Central memory CD8-positive, alpha-beta T cell (primary cell): ENCODE measurements at places on chromosomes 1 and 21.

GRCh38 chr1:220803401-220804201, 16.9 kb downstream of the MTARC1 start:
- peaks cover 55% of the 10 kb centered on the region for H3K27me3 ChIP-seq
- H3K4me1 ChIP-seq = no peaks in the 10 kb centered on the region
- H3K4me3 ChIP-seq = no peak overlapping the region
- no peak overlapping the region for H3K27ac ChIP-seq
- no peaks in the 10 kb centered on the region for H3K36me3 ChIP-seq

DNA sequence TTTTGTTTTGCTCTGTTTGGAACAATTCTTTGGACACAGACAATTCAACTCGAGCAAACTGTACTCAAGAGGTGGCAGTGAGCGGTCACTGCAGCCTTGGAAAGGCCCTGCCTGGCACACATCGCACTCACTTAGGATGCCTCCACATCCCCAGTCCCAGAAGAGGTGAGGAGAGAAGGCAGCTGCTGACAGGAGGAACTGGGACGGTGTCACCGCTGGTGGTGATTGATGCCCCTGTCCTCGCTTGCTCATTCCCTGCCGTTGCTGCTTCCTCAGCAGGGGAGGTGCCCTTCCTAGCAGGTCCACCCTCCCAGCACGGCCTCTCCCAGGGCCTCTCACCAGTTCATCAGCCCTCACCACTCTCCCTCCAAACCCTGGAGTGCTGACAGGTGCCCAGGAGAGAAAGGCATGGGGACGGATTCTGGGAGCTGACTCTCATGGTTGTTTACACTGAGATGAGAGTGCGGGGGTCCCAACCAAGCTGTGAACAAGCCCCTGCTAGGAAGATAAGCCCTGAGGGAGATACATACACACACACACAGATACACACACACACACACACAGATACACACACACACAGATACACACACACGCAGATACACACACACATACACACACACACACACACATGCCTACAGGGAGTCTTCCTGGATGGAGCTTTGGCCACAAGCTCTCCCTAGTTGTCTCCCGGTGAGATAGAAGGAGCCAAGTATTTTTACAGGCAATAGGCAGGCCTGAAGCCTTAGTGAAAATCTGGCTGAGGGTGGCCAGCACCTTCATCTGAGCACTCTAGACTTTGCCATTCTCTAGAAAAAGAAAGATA, 101.1 kb downstream of the CDC7 start:
- no peak overlapping the region for H3K4me3 ChIP-seq
- no peak for DNase-seq
- peaks cover 4% of the 10 kb centered on the region for H3K4me1 ChIP-seq
- no peak overlapping the region for H3K27ac ChIP-seq

GRCh38 chr1:83561346-83561745, 437.6 kb downstream of the TTLL7 start:
- no peaks in the 10 kb centered on the region for H3K4me1 ChIP-seq
- no peaks in the 10 kb centered on the region for H3K27me3 ChIP-seq
- no peak overlapping the region for H3K4me3 ChIP-seq

DNA sequence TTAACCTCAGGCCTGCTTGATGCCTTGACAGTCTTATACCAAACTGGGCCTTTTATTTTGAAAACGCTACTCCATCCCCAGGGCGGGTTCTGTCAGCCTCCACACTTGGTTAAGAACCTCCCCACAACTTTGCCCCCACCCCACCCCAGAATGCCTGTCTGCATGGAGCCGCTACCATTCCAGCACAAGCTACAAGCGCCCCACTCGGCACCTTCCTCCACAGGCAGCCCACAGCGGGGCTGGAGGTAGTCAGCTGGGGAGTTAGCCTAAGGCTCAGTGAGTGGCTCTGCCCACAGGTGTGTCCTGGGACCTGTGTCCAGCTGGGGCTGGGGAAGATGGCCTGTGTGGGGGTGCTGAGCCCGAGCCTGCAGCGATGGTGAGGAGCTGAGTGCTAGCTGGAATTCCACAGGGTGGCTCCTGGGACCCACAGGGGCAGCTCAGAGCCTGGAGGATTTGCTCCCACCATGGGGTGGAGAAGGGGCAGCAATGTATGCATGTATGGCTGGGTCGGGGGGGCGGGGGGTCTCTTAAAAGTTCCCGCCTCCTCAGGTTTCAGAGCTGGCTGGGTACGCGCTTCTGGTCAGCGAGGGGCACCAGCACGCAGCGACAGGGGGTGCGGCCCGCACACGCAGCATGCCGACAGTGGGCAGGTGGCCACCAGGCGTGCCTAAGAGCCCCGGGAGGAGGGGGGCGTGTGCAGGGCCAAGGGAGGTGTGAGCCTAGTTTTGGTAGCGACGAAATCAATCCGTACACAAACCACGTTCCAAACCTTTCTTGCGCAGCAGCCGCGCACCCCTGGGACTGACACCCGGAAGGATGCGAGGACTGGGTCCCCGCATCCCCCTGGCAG, 917 bp downstream of the ETNK2 start:
- peak overlapping the region; percentile 72 for H3K4me3 ChIP-seq
- H3K4me1 ChIP-seq = peaks cover 6% of the 10 kb centered on the region
- peaks cover 4% of the 10 kb centered on the region for H3K36me3 ChIP-seq
- no peak for DNase-seq
- H3K27me3 ChIP-seq = peaks cover 22% of the 10 kb centered on the region

DNA sequence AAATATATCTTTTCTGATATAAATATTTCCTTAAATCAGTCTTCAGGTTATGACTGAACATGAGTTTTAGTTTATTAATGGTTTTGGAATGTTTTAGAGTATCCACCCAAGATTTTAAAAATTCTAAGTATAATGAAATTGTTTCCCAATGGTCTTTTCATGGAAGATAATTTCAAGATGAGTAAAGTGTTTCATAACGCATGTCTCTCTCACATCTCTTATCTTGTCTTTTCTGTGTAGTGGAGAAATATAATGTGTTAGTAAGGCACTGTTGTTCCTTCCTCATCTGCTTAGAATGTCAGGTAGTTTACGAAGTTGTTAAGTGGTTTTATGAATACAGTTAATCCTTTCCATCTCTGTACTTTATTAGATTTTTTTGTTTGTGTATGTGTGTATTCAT, 49.6 kb downstream of the PLA2G4A start:
- no peaks in the 10 kb centered on the region for H3K4me1 ChIP-seq
- H3K27ac ChIP-seq = no peak overlapping the region
- no peak overlapping the region for H3K4me3 ChIP-seq
- no peak for DNase-seq
- no peaks in the 10 kb centered on the region for H3K36me3 ChIP-seq
- no peaks in the 10 kb centered on the region for H3K27me3 ChIP-seq

DNA sequence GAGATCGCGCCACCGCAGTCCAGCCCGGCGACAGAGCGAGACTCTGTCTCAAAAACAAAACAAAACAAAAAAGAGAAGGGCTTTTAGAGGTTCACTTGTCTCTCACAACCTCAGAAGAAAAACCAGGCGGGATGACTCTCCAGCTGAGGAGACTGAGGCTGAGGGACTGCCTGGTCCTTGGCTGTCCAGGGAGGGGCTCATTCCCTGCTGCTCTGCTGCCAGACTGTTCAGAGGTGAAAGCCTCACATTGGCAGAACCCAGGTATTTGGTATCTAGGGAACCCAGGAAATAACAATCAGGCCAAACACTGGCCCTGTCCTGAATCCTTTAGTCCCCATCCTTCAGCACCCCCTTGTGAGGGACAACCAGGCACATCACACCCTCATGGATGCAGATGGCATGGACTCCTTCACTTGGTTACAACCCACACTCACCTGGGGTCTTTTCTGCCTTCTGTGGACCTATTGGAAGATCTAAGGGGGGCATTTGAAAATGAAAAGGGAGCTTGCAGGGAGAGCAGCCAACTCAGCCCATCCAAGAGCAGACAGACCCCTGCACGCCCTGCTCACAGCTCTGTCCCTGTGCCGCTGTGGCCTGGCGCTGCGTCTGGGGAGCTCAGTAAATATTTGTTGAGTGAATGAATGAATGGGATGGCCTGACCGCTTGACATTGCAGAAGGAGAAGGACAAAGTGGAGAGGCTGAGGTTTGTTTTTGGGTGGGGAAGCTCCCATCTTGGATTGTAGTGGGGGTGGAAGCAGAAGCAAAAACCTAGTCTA, 33.4 kb downstream of the CD247 start:
- peaks cover 94% of the 10 kb centered on the region for H3K4me1 ChIP-seq
- H3K27me3 ChIP-seq = no peaks in the 10 kb centered on the region
- peak overlapping the region; percentile 73 for H3K4me3 ChIP-seq
- DNase-seq = no peak
- H3K36me3 ChIP-seq = peaks cover 43% of the 10 kb centered on the region

- H3K4me3 ChIP-seq = no peak overlapping the region
- H3K36me3 ChIP-seq = no peaks in the 10 kb centered on the region
- H3K27me3 ChIP-seq = peaks cover 8% of the 10 kb centered on the region
- DNase-seq = no peak
Measured at GRCh38 chr1:2880086-2880485, 78.6 kb upstream of the TTC34 start.

DNA sequence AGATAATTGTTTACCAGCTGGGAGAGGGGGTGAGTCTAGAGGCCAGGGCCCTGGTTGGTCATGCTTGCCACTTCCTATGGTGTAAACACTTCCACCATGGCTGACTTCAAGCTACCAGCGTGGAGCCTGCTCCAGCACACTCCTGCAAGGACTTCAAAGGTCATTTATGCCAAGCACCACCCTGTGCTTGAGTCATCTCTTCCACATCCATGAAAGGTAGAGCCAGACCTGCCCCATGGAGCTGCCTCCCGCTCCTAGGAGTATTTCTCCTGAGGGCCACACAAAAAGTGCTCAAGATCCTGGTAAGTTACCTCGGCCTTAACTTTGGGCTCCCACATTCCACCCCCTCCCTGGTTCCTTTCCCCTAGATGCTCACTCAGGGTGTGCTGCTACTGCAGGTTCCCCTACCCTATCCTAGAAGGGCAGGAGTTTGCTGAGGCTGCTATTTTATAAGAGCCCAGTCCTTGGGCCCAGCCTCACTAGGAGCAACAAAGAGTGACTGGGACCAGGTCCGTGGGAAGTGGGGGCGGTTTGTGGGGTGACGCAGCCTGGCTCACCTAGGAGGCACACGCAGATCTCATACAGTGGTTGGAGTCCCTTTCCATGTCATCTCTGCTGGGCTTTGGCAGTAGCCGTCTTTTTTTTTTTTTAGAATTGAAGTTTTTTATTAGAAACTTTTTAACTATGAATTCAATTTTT, 2.4 kb downstream of the RAB7B start:
- peaks cover 18% of the 10 kb centered on the region for H3K27me3 ChIP-seq
- H3K4me3 ChIP-seq = no peak overlapping the region
- H3K27ac ChIP-seq = no peak overlapping the region
- no peaks in the 10 kb centered on the region for H3K4me1 ChIP-seq
- DNase-seq = no peak

GRCh38 chr1:31051611-31052010, 13.9 kb downstream of the PUM1 start:
- no peak for DNase-seq
- peaks cover 65% of the 10 kb centered on the region for H3K36me3 ChIP-seq
- no peak overlapping the region for H3K4me3 ChIP-seq
- H3K4me1 ChIP-seq = peaks cover 60% of the 10 kb centered on the region
- H3K27me3 ChIP-seq = no peaks in the 10 kb centered on the region
- no peak overlapping the region for H3K27ac ChIP-seq

- no peak overlapping the region for H3K27ac ChIP-seq
- H3K4me3 ChIP-seq = no peak overlapping the region
- H3K27me3 ChIP-seq = no peaks in the 10 kb centered on the region
- DNase-seq = no peak
Measured at GRCh38 chr1:179177182-179177581, 52.3 kb downstream of the ABL2 start.

GRCh38 chr1:230820568-230820967, 47.8 kb downstream of the C1orf198 start:
- no peak overlapping the region for H3K4me3 ChIP-seq
- DNase-seq = no peak
- peaks cover 64% of the 10 kb centered on the region for H3K27me3 ChIP-seq
- no peaks in the 10 kb centered on the region for H3K4me1 ChIP-seq
- H3K36me3 ChIP-seq = no peaks in the 10 kb centered on the region

DNA sequence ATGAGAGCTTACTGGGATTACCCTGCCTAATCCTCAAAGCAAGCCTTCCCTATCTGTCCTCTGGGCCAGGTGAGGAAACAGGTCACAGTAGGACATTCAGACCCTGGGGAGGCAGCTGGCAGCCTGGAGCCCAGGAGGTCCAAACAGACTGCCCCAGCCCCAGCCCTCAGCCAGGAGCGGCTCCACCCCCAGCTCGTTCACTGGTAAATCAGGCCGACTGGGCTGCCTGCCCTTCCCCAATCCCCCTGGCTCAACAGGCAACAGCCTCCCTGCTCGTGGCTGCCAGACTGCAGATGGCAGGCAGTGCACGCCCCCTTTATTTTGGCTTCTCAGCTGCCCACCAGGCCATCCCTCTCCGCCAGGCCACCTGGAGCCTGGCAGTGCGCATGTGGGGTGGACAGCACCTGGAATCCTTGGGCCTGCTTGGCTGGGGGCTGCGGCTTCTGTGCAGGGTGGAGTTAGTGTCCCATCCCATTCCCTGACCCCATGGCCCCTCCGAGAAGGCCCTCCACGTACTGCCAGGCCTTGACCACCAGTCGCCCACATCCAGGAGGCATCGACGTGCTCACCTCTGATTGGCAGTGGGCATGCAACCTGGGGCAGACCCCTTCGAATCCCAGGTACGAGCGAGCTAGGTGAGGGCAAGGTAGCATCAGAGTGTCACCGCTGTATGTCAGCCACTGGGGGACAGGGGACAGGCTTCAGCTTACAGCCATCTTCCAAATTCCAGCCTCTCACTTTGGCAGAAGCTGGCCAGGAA, 11.2 kb upstream of the ZNF670 start:
- no peaks in the 10 kb centered on the region for H3K4me1 ChIP-seq
- no peak overlapping the region for H3K27ac ChIP-seq
- peaks cover 1% of the 10 kb centered on the region for H3K36me3 ChIP-seq
- no peak for DNase-seq
- no peak overlapping the region for H3K4me3 ChIP-seq

GRCh38 chr1:190323530-190323929, 154.1 kb downstream of the BRINP3 start:
- H3K27me3 ChIP-seq = no peaks in the 10 kb centered on the region
- no peak overlapping the region for H3K4me3 ChIP-seq
- no peaks in the 10 kb centered on the region for H3K36me3 ChIP-seq
- no peak for DNase-seq
- H3K4me1 ChIP-seq = no peaks in the 10 kb centered on the region

GRCh38 chr21:39120876-39121599, 62.2 kb downstream of the PSMG1 start:
- H3K27ac ChIP-seq = no peak overlapping the region
- H3K4me3 ChIP-seq = no peak overlapping the region
- no peaks in the 10 kb centered on the region for H3K36me3 ChIP-seq
- H3K27me3 ChIP-seq = peaks cover 13% of the 10 kb centered on the region
- no peak for DNase-seq

GRCh38 chr1:54465351-54465811, 59.2 kb upstream of the SSBP3 start:
- no peaks in the 10 kb centered on the region for H3K36me3 ChIP-seq
- peaks cover 36% of the 10 kb centered on the region for H3K4me1 ChIP-seq
- H3K27me3 ChIP-seq = no peaks in the 10 kb centered on the region
- no peak overlapping the region for H3K27ac ChIP-seq
- no peak for DNase-seq

GRCh38 chr1:240616018-240616417, 4.1 kb upstream of the GREM2 start:
- H3K4me1 ChIP-seq = peaks cover 15% of the 10 kb centered on the region
- H3K36me3 ChIP-seq = peaks cover 2% of the 10 kb centered on the region
- no peak overlapping the region for H3K4me3 ChIP-seq
- no peak for DNase-seq

- H3K27ac ChIP-seq = no peak overlapping the region
- H3K4me3 ChIP-seq = peak overlapping the region; percentile 73
- no peaks in the 10 kb centered on the region for H3K4me1 ChIP-seq
- H3K36me3 ChIP-seq = peaks cover 4% of the 10 kb centered on the region
- H3K27me3 ChIP-seq = peaks cover 90% of the 10 kb centered on the region
Measured at GRCh38 chr1:11479375-11479979, 522 bp downstream of the DISP3 start.
